ENCODE measurements at places on chromosomes 2 and 18.

DNA sequence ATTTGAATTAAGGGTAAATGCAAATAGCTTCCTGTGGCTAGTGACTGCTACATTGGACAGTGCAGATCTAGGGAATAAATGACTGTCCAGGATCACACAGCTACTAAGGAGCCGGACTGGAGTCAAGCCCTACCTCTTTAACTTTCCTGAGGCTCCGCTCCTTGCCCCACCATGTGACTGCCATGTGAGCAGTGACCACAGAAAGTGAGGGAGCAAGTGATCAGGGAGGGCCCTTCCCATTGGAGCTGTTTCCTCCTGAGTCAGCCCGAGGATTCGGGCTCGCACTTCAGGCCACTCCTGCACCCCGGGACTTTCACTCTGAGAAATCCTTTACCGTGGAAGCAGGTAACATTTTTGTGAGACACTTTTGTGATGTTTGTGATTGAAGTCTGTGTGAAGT, 198.0 kb downstream of the ANKRD30B start:
- no peak for DNase-seq

GRCh38 chr2:101729521-101730190, 32.1 kb downstream of the MAP4K4 start:
- no peak for DNase-seq

DNA sequence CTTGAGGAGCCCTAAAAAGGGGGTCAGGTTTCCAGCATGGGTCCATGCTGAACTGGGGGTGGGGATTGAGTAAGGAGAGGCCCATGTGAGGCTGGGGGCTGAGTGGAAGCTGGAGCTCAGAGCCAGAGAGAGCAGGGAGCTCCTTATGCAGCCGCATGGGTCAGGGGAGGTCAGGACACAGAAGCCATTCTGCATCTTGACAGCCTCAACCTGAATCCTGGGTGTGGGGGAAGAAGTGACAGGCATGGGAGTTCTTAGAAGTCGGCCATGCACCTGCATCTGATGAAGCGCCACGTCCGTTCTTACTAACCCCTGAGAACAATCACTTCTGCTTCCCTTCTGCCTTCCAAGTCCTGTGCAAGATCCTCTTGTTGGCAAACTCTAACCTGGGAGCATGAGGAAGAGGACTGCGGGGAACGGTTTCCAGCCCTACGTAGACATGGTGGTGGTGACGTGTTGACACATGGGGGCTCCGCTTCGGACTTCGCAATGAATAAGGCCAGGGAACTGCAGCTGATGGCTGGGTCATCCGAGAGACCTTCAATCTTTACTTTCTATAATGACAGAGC, 22.3 kb downstream of the GNLY start:
- no peak for DNase-seq

- DNase-seq: no peak
These were observed 221.1 kb upstream of the TPO start for GRCh38 chr2:1192121-1192520.

DNA sequence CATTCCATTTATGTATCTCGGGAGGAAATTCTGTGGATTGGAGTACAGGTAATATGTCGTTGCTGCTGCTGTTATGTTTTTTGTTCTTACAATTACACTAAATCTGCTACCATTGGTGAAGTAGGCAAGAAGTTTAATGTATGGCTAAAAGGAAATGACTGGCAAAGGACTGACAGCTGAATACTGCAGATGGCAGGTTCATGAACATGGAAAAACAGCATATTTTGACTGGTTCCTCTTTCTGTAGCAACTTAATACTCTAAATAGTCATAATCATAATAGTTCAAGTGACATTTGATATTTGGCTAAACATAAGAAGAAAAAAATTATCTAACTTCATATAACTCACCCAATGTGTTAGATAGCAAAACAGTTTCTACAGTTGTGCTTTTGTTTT, 84.5 kb upstream of the PGAP1 start:
- no peak for DNase-seq
